ENCODE measurements at places on chromosomes 3 and 15.

- no peak for DNase-seq
Observed at GRCh38 chr3:94887065-94887464, 824.2 kb downstream of the NSUN3 start.

DNA sequence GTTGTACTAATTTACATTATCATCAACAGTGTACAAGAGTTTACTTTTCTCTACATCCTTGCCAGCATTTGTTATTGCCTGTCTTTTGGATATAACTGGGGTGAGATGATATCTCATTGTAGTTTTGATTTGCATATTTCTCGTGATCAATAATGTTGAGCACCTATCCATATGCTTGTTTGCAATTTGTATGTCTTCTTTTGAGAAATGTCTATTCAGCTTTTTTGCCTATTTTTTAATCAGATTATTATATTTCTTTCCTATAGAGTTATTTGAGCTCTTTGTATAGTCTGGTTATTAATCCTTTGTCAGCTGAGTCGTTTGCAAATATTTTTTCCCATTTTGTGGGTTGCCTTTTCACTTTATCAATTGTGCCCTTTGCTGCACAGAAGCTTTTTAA, 540.8 kb upstream of the SGO1 start:
- DNase-seq, result no peak

DNA sequence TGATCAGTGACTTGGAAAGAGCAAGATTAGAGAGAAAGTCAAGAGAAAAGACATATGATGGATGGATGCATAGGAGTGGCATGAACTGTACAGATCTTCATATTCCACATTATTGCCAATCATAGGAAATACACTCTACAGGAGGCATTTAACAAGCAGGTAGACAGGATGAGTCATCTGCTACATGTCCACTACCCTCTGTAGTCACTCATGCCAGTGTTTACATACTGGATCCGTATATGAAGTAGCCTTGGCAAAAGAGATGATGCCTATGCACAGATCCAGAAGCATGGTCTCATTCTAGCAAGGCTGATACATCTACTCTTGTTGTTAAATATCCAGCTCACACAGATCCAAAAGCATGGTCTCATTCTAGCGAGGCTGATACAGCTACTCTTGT, 632.1 kb downstream of the ROBO2 start:
- DNase-seq, result no peak

DNA sequence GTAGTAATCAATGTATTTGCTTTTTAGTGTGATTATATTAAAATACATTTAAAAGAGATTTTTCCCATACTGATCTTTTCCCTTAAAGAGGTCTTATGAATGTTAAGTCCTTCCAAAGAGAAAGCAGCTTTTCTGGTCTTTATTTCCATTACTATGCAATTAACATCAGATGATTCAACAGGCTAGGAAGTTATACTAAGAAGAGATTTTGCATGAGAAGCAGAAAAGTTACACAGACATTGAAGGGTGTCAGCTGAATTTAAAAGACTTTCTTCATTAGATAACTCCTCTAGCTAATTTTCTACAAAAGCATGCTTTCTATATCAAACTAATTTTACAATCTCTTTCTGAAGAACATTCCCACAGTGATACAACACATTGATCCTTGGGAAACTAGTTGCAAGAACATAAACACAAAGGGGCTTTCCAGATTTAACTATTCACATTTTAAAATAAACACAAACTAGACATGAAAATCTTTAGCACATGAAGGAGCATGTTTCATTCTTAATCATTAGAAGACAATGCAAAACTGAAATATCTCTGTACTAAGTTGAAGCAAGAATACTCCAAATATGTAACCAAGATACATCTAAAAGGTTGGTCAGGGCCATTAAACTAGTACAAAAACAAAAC, 965.8 kb downstream of the ROBO1 start:
- DNase-seq, result no peak

- no peak for DNase-seq
Observed at GRCh38 chr3:16069149-16069922, 105.1 kb upstream of the GALNT15 start.

DNA sequence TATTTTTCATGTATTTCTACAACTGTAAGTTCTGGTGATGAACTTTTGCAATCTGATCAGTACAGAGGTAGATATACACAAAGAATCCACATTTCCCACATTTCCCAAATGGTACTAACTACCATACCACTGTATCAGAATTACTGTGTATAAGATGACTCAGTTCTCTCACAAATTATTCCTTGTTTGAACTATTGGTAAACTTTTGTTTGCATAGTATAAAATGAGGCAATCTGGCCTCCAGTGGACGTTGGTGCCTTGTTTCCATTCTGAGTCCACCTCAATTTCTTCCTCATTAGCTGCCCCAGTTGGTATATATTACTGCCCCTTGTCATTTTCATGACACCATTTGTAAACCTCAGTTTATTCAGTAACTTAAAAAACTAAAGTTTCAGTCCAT, 38.5 kb downstream of the SPTSSB start:
- no peak for DNase-seq

DNA sequence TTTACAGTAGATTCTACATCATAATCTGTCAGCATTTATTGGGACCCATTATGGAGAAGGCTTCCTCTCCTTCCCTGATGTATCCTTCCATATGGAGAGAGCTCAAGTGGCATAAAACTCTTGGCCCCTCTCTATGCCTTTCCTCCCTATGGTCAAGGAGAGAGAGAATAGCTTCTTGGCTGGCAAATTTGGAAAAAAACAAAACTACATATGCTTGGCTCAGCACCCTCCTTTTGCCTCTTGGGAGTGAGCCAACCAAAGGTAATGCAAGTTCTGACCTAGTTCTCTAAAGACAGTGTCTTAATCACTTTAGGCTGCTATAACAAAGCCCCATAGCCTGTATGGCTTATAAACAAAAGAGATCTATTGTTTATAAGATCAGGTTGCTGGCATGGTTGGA, 37.5 kb downstream of the C3orf70 start:
- DNase-seq, result no peak

GRCh38 chr3:51722362-51722761, 15.5 kb downstream of the GRM2 start:
- no peak for DNase-seq

DNA sequence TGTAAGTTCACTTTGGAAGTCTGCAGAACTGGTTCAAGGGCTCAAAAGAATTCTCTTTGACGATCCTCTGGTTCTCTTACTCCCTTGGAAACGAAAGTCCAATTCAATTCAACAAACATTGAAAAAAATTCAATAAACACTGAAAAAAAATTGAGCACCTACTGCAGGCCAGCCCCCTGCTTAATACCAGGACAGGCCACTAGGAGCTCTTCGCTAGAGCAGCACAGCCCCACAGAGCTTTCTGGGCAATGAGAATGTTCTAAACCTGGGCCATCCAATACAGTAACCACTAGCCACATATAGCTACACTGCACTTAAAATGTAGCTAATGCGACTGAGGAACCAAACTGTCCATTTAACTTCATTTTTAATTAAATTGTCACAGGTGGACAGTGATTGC, 50.4 kb upstream of the DCLK3 start:
- no peak for DNase-seq

GRCh38 chr3:111210866-111211564, 139.4 kb downstream of the NECTIN3 start:
- no peak for DNase-seq

- no peak for DNase-seq
Observed at GRCh38 chr15:63586790-63587189, 10.4 kb upstream of the FBXL22 start.

GRCh38 chr15:79673416-79674123, 223.2 kb downstream of the MTHFS start:
- no peak for DNase-seq

GRCh38 chr15:72604794-72605193, 49.7 kb upstream of the GOLGA6B start:
- no peak for DNase-seq

DNA sequence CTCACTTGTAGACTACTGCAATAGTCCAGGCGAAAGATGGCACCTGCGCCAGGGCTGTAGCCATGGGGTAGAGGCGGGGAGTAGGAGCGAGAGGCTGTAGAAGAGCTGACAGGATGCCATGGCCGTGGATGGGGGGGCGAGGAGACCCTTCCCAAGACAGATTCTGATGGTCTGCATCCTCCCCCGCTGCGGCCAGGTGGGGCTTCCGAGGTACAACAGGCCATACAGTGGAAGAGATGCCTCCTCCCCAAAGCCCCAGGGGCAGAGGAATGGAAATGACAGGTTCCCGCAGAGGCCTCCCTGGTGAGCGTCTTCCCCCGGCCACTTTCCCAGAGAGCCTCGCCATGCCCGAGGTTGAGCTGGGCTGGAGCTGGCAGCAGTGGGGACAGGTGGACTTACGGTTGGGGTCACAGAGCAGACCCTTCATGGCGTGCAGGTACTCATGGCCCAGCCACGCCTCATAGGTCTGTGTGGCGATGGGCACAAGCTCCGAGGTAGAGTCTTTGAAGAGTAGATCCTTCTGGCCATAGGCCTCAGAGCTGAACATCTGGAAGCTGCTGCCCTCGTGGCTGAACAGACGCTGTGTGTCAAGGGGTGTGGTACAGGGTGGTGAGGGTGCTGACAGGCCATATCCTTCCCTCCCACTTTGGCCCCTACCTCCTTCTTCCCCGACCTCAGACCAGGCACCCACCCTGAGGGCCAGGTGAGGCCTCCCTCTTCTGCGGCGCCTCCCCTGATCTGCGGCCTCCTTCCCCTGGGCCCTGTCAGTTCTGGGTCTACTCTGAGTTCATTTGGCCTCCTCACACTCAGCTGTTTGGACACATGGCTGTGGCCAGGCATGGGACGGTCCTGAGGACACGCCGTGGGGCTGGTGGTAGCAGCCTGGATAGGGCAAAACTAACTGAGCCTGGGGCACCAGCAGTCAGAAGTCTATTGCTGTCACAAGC, 13.6 kb downstream of the MELTF start:
- no peak for DNase-seq

- DNase-seq, result no peak
Observed at GRCh38 chr3:33218446-33219174, at the start of gene SUSD5. TSS of gene SUSD5 (minus strand) at chr3:33218810. CDS start at chr3:33218797, 13 bp downstream.

DNA sequence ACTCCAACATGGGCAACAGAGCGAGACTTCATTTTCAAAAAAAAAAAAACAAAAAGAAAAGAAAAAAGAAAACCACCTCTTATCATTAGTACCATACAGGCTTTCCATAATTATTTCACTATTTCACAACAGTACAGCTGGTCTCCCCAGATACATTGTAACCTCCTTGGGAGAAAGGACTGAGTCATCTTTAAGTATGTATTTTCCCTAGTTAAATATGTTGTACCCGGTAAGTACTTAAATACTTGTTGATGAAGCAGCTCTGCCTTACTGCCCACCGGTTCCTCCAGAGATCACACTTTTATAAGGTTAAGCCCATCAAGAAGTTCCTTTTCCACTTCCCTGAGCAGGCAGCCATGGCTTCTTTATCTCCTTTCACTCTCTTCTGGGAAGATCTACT, 789.5 kb upstream of the CFAP20DC start:
- DNase-seq, result no peak

DNA sequence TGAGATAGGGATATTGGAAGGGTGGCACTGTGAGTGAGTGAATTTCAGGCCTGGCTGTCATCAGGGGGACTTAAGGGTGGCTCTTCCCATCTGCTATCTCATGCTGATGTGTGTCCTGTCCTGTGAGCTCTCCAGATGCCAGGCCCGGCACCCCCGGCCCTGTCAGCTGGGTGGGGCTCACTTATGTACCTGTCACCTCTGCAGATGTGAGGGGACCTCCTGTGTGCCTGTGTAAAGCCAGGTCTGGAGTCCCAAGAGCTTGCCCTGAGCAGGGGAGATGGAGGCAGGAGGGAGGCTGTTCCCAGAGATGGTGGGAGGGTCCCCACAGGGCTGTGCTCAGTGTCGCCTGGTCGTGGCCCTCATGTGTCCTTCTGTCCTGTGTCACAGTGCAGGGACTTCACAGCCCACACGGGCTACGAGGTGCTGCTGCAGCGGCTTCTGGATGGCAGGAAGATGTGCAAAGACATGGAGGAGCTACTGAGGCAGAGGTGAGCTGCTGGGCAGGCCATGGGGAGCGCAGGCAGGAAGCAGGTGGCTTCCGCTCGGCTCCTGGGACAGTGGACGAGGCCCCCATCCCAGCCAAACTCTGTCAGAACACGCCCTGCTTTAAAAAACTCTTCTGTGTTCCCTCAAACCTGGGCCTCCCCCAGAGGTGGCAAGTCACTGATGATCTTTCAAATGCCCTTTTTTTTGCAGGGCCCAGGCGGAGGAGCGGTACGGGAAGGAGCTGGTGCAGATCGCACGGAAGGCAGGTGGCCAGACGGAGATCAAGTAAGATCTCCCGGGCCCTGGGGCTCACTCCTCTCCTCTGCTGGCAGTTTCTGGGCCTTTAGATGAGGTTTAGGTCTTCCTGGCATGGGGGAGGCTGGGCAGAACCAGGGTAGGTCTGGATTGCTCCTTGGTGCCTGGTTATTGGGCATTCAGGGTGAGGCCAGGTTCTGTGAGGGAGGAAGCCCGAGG, 23.1 kb downstream of the PSTPIP1 start:
- DNase-seq, result no peak

DNA sequence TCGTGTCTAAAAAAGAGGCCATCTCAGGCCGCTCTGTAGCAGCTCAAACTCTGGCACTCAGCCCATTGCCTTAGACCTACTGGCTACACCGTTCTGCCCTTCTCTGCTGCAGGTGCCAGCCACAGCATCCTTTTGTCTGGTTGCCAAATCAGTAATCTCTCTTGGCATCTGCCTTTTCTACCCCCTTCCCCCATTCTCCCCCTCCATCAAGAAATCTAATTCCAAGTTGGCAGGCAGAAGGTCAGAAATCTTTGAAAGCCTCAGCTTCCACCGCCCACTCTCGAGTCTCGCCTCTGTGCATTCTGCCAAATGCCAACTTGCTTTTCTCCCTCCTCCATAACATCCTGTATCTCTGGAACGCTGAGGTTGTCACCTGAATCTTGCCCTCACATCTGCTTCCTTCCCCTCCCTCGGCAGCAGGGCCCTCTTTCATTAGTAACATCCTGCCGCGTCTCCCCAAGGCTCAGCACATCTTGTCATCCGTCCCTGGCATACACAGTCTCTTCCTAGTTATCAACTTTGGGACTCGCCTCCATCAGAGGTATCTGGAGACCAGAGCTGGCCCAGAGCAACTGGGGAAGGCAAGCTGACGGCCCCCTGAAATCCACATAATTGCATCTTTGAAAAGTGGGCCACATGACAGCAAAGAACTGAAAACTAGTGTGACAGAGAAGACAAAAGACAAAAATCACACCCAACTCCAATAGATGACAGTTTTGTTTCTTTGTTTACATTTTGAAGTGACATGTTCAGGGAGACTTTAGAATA, 312.0 kb upstream of the CCDC54 start:
- DNase-seq, result no peak

- DNase-seq, result no peak
Observed at GRCh38 chr3:4889896-4890295, 89.3 kb upstream of the BHLHE40 start.
